ENCODE measurements at places on chromosomes 3 and 15.

GRCh38 chr15:93312891-93313486 lies 224.0 kb upstream of the RGMA start:
- no peak for DNase-seq

GRCh38 chr3:9247941-9248521 lies 1.4 kb downstream of the SRGAP3 start:
- DNase-seq: peak; percentile 15

- DNase-seq: no peak
These were observed 7.0 kb downstream of the PSTPIP1 start for GRCh38 chr15:77001966-77002365.

DNA sequence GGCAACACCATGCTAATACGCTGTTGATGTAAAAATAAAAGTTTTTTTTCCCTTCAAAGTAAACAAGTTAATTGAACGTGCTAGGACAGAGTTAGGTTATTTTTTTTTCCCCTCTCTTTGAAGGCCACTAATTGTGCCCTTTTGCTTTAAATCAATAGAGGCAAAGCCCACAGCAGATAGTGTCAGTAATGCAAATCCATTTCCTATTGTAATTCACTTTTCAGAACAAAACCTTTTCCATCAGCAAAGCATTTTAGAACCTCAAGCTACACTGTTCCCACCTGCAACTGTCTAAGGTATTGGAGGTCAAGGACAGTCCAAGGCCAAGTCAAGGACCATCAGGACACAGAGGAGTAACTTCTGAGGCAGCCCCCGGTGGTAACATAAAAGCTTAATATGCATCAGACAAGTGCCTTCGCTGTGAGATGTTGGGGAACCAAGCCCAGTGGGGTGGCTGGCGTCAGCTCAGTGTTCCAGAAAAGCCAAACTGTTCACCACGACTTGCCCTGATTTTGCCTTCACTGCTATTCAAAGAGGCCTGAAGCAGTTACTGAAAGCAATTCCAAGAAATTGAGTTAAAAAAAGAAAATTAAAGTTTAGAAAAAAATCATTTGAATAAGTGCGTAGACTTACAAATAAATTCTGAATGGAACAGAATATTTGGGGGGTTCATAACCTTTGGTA lies 65.8 kb upstream of the ICE2 start:
- DNase-seq: no peak

GRCh38 chr3:46191730-46192129 lies 16.4 kb downstream of the CCR1 start:
- DNase-seq: no peak

DNA sequence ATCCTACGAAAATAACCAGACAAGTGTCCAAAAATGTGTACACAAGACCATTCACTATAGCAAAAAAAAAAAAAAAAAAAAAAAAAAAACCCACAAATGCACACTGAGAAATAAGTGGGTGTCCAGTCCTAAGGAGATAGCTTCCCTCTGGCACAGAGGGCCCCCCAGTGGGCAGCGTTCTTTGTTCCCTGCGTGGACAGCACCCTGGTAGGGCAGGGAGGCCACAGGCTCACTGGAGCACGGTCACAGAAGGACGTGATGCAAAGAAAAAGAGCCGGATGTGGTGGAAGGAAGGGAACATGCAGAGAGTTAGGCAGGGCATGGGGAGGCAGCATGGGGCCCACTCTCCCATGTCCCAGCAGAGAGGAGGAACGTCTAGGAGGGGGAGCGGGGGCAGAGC lies 210.7 kb upstream of the NSMCE3 start:
- no peak for DNase-seq
